ENCODE measurements at places on chromosomes 4 and X.

DNA sequence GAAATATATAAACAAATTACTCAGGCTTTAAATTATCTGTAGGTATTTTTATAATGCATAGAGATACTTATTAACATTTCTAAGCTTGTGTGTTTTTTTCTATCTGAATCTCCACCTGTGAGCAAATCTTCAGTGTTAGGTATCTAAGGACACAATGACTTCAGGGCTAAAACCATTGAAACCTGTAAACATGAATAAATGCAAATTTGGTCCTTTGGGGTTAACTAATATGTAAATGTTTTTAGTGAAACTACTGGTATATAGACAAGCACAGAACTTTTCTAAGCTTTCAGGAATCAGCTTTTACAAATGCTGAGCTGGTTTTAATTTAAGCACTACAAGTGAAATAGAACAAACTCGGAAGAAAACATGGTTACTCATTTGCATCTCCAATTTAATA, 147.9 kb downstream of the FBXO8 start:
- no peak for DNase-seq

- DNase-seq: no peak
These were observed 182.0 kb upstream of the BCOR start for GRCh38 chrX:40279762-40280161.

DNA sequence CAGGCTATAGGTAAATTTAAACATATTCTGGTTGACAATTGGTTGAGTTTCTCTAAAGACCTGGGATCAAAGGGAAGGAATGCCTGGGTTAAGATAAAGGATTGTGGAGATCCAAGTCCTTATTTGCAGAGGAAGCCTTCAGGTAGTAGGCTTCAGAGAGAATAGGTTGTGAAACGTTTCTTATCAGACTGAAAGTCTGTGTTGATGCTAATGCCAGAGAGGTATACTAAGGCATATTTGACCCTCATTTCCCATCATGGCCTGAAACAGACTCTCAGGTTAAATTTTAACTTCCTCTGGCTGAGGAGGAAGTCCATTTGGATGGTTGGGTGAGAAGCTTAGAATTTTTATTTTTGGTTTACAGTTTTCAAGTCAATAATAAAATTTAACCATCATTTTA, 48.1 kb downstream of the UGT2A2 start:
- no peak for DNase-seq

DNA sequence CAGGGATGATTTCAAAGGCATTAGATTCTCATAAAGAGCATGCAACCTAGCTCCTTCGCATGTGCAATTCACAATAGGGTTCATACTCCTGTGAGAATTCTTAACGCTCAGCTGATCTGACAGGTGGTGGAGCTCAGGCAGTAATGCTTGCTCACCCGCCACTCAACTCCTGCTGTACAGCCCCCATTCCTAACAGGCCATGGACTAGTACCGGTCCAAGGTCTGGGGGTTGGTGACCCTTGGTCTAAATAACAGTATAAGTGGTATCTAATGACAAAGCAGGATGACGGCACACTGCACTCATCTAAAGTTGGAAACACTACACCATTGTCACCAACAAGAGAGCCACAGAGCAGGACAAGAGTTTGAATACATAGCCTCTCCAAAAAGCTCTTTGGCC, 28.5 kb downstream of the ADGRA3 start:
- DNase-seq: no peak

DNA sequence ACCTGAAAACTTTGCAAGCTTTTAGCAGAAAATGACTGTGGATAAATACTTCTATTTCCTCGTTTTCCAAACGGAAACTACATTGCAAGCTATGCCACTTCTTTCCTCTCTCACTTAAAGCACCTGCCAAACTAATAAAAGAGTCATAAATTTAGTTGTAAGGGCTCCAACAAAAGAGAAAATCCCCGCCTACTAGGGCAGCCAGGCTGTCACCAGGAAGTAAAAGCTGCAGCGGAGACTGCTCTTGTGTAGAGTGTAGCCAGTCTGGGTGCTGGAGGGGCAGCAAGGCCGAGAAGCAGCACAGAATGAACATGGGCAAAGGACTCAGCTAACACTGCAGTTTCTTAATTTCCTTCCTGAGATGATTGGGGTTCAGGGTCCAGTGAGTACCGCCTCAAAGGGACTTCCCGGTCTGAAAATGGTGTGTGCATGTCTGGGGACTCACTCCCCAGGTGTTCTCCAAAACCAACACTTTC, 89.3 kb upstream of the MAML3 start:
- no peak for DNase-seq

- no peak for DNase-seq
These were observed 384.4 kb downstream of the RAPGEF2 start for GRCh38 chr4:159487284-159487747.

DNA sequence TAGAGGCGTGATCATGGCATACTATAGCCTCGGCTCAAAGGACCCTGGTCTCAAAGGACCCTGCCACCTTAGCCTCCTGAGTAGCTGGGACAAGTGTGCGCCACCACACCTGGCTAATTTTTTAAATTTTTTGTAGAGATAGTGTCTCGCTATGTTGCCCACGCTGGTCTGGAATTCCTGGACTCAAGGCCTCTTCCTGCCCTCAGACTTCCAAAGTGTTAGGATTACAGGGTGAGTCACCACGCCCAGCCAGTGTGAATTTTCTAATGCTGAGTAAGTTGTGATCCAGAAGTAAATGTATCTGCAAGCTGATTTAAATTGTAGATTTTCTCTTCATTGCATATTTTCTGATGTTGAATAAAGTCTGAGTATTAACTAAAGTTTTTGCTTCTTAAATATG, 2.6 kb upstream of the ZNF674 start:
- DNase-seq: no peak
